GM23248 (cell line): ENCODE measurements at places on chromosomes 13 and 19. TPM values are rescaled to one million over a fixed set of nuclear protein-coding genes. Genes with fewer than 3 reads are reported as not detected.
A peak's percentile ranks its signal among the peaks of the same experiment; 100 is the strongest.

DNA sequence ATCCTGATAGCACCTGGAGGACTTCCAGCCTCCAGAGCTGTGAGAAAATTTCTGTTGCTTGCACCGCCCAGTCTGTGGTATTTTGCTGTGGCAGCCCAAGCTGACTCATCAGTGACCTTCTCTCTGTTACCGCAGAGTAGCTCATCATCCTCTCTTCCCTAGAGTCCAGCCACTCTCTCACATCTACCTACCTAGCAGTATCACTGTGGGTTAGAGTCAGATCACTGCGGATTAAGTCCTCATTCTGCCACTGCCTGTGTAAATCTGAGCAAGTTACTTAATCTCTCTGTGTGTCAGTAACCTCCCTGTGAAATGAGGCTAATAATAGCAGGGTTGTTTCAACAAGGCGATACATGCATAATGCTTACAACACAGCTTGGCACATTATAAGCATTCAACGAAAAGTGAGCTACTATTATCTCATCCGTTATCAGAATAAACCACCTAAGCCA, 40.3 kb upstream of the USPL1 start:
- no peaks in the 10 kb centered on the region for H3K27me3 ChIP-seq
- H3K4me3 ChIP-seq = no peak overlapping the region
- peaks cover 13% of the 10 kb centered on the region for H3K4me1 ChIP-seq
- DNase-seq = peak; percentile 97
- H3K27ac ChIP-seq = peak overlapping the region; percentile 53
- no peaks in the 10 kb centered on the region for H3K36me3 ChIP-seq

F2RL3 gene
- total RNA-seq = not detected in 2 replicates

GRCh38 chr13:44172281-44172810, 201.3 kb upstream of the SERP2 start:
- no peak overlapping the region for H3K27ac ChIP-seq
- H3K27me3 ChIP-seq = no peaks in the 10 kb centered on the region
- no peak for DNase-seq
- H3K4me3 ChIP-seq = no peak overlapping the region
- H3K4me1 ChIP-seq = peaks cover 12% of the 10 kb centered on the region

DNA sequence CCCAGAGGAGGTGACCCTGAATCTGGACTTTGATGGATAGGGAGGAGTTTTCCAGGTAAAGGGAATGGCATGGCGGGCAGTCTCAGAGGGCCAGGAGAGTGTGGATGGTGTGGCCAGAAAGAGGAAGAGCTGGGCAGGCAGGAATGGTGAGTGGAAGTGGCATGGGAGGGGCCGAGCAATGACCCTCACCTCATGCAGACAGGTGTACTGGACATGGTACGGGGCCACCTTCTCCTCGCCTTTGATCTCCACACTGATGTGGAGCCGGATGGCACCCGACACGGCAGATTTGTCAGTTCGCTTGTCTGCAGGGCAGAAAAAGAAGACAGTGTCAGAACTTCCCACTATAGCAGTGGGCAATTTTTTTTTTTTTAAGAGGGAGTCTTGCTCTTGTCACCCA, 45.5 kb downstream of the UNC13A start:
- H3K27me3 ChIP-seq = no peaks in the 10 kb centered on the region; the same call in 1 of the 2 replicates
- H3K36me3 ChIP-seq = no peaks in the 10 kb centered on the region
- no peak overlapping the region for H3K4me3 ChIP-seq
- DNase-seq = no peak
- no peaks in the 10 kb centered on the region for H3K4me1 ChIP-seq
- no peak overlapping the region for H3K27ac ChIP-seq

DNA sequence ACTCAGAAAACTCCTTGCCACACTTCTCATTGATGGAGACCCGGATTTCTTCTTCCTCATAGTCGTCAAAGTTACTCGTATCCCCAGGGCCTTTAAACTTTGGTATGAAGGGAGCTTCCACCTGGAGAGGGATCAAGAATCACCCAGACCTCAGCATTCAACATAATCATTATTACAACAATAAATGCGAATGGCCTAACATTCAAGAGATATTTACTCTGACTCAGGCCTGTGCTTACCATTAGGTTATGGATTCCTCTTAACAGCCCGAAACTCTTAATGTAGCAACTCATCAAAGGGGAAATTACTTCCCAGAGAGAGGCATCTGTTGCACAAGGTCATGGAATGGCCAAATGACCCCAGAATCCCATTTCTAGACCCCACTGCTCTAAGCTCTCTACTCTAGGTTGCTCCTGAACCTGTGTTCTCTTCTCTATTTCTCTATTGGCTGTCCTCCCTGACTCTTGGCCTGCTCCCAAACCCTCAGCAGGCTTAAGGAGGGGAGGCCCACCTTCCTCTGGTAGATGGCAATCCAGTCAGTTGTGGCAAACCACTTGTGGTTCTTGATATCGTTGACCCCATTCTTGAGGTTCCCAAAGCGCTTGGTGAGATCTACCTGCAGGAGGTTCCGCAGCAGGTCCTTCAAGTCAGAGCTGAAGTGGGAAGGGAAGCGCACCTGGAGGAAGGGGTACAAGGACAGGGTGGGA, 2.7 kb upstream of the SAMD1 start:
- no peaks in the 10 kb centered on the region for H3K27me3 ChIP-seq
- no peak for DNase-seq
- H3K27ac ChIP-seq = no peak overlapping the region
- H3K36me3 ChIP-seq = 0 out of 2 replicates have a peak, but pooled peaks cover 5% of the 10 kb centered on the region
- peaks cover 3% of the 10 kb centered on the region for H3K4me1 ChIP-seq

GRCh38 chr13:111908981-111909380, 158.0 kb upstream of the SOX1 start:
- no peak for DNase-seq
- H3K4me1 ChIP-seq = no peaks in the 10 kb centered on the region
- no peak overlapping the region for H3K27ac ChIP-seq
- no peak overlapping the region for H3K4me3 ChIP-seq

GRCh38 chr13:97802213-97802612, 151.3 kb upstream of the IPO5 start:
- no peaks in the 10 kb centered on the region; the same call in 1 of the 2 replicates for H3K27me3 ChIP-seq
- no peak overlapping the region for H3K4me3 ChIP-seq
- no peaks in the 10 kb centered on the region for H3K36me3 ChIP-seq
- no peaks in the 10 kb centered on the region for H3K4me1 ChIP-seq

- no peak overlapping the region for H3K4me3 ChIP-seq
- DNase-seq = no peak
- no peak overlapping the region for H3K27ac ChIP-seq
- H3K36me3 ChIP-seq = no peaks in the 10 kb centered on the region
- H3K4me1 ChIP-seq = no peaks in the 10 kb centered on the region
These were observed 80.9 kb upstream of the ADGRE5 start for GRCh38 chr19:14300303-14300702.

- DNase-seq = no peak
- H3K27me3 ChIP-seq = no peaks in the 10 kb centered on the region
- no peak overlapping the region for H3K4me3 ChIP-seq
- no peak overlapping the region for H3K27ac ChIP-seq
- H3K4me1 ChIP-seq = no peaks in the 10 kb centered on the region
These were observed 122.3 kb downstream of the RFC3 start for GRCh38 chr13:33940256-33940655.

ZNF98 gene
- total RNA-seq = not detected in 2 replicates

DNA sequence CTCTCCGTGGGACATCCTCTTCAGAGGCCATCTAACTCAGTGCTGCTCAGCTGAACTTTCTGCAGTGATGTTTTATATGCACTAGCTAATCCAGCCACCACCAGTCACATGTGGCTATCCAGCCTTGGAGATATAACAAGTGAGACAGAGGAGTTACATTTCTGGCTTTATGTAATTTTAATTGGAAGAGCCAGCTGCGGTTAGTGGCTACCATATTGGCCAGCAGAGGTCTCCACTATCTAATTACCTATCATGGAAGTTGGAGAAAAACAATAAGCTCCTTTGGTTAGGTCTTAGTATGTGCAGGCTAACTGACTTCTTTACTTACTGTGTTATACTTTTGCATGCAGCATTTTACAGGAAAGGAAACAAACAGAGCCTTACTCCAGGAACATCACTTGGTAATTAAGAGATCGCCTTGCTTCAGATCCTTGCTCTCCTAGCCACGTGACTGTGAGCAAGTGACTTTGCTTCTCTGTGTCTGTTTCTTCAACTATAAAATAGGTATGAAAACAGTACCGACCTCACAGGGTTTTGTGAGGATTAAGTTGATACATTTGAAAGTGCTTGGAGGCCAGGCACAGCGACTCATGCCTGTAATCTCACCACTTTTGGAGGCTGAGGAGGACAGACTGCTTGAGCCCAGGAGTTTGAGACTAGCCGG, 1.6 kb upstream of the KLK10 start:
- no peak overlapping the region for H3K27ac ChIP-seq
- DNase-seq = peak; percentile 69
- no peaks in the 10 kb centered on the region for H3K36me3 ChIP-seq
- H3K4me1 ChIP-seq = no peaks in the 10 kb centered on the region

- DNase-seq = no peak
- H3K27ac ChIP-seq = no peak overlapping the region
- peaks cover 10% of the 10 kb centered on the region; the same call in 1 of the 2 replicates for H3K36me3 ChIP-seq
- H3K27me3 ChIP-seq = no peaks in the 10 kb centered on the region
- peaks cover 17% of the 10 kb centered on the region for H3K4me1 ChIP-seq
These were observed 4.5 kb downstream of the CDC37 start for GRCh38 chr19:10398819-10399218.
